ENCODE measurements at places on chromosomes 4 and X. TPM values are rescaled to one million over a fixed set of nuclear protein-coding genes. Genes with fewer than 3 reads are reported as not detected.

DNA sequence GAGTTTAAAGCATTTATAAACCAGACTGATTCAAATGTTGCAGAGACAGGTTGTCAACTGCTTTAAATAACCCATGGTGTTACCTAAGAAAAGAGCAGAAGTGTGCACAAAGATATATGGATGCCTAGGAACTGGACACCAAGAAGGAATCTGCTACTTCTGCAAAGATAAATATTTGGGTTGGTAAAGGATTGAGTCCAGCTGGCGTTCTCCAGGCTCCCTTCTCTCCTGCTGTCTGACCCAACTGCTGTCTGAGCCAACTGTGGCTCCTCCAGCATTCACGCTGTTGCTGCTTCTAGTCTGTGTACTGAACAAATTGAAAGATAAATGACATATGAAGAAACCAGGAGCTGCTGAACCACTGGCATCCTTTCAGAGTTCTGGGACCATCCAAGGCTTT is 1167.8 kb upstream of the PRKX start:
- no peak for DNase-seq
- H3K36me3 ChIP-seq: no peaks in the 10 kb centered on the region
- H3K4me1 ChIP-seq: no peaks in the 10 kb centered on the region
- no peak overlapping the region for H3K27ac ChIP-seq
- H3K4me3 ChIP-seq: no peak overlapping the region
- H3K27me3 ChIP-seq: no peaks in the 10 kb centered on the region

- H3K27ac ChIP-seq: no peak overlapping the region
- H3K4me1 ChIP-seq: no peaks in the 10 kb centered on the region
- no peaks in the 10 kb centered on the region for H3K27me3 ChIP-seq
- DNase-seq: no peak
- no peak overlapping the region for H3K4me3 ChIP-seq
- no peaks in the 10 kb centered on the region for H3K36me3 ChIP-seq
Measured at GRCh38 chr4:153519687-153520086, 53.5 kb downstream of the TMEM131L start.

GRCh38 chr4:147560625-147561024 is 56.6 kb upstream of the TMEM184C start:
- no peaks in the 10 kb centered on the region for H3K27me3 ChIP-seq
- no peak overlapping the region for H3K27ac ChIP-seq
- DNase-seq: no peak
- H3K4me1 ChIP-seq: no peaks in the 10 kb centered on the region
- no peaks in the 10 kb centered on the region for H3K36me3 ChIP-seq

DNA sequence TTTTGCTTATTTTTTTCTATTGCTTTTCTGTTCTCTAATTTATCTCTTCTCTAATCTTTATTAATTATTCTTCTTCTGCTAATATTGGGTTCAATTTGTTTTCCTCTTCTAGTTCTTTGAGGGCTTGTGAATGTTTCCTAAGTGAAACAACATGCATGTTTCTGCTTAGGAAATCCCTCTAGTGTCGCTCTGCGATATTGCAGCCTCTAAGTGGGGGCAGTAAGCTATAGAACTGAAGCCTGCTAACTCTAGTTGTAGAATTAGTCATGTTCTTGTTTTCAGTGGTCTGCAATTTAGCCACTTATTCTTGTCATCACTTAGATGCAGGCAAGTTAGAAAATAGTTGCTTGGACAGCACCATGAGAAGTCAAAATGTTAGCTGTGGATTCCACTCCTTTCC is 222.6 kb downstream of the SPIN4 start:
- H3K4me3 ChIP-seq: no peak overlapping the region
- no peak for DNase-seq
- no peaks in the 10 kb centered on the region for H3K36me3 ChIP-seq
- no peaks in the 10 kb centered on the region for H3K4me1 ChIP-seq
- H3K27ac ChIP-seq: no peak overlapping the region

DNA sequence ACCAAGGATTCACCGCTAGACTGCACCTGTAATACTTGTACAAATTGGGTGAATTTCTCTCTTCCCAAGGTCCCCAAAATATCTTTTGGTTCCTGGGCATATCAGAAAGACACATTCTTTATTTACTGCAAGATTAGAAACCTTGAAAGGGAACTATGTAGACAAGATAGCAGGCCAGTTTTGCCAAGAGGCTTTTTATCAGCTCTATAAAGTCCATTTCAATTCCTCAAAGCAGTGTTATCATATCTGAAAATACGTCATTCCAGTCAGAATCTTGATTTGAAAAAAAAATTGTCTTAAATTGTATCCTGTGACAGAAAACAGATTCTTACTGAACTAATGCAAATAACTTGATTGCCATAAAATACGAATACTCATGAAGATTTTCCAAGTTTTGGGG is 37.0 kb upstream of the NSG1 start:
- H3K4me3 ChIP-seq: no peak overlapping the region
- no peak for DNase-seq
- H3K27me3 ChIP-seq: no peaks in the 10 kb centered on the region
- H3K4me1 ChIP-seq: no peaks in the 10 kb centered on the region

GRCh38 chr4:151462554-151462953 is 53.6 kb downstream of the FHIP1A start:
- H3K27ac ChIP-seq: no peak overlapping the region
- no peak for DNase-seq
- H3K4me1 ChIP-seq: no peaks in the 10 kb centered on the region
- H3K27me3 ChIP-seq: no peaks in the 10 kb centered on the region
- H3K36me3 ChIP-seq: no peaks in the 10 kb centered on the region

Gene GASK1B
- 313 TPM for total RNA-seq

DNA sequence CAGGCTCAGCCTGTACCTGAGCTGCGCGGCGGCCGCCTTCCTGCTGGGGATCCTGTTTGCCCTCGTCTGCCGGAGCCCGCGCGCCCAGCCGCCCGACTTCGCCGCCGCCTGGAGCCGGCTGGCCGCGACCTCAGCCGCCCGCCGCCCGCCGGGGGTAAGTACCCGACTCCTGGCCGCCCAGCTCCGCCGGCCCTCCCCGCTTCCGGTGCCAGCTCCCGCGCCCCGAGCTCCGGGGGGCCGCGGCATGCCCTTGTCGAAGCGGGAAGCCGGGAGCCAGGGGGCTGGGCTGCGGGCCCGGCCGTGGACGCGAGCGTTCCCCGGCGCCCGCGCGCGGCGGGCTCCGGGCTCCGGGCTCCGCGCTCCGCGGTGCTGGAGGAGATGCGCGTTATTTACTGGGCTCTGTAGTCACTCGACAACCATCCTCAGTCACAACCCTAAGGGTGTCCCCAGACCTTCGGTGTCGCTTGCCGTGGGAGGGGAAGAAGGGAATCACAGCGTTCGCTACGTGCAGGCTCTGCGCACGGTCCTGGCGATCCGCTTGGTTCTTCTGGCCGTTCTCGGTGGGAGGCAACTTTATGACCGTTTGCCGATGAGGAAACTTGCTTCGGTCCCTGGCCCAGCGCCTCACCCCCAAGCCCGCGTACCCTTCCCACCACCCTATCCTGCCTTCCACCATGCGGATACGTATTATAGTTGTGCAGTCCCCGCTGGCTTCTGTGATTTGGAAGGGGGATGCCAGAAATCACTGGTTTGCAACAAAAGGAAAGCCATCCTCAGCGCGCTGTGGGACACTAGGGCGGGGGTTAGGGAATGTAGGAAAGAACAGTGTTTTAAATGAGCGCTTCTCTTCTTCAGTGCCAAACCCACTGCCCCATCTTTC is 944 bp downstream of the SNX25 start:
- DNase-seq: peak; percentile 65
- no peaks in the 10 kb centered on the region for H3K27me3 ChIP-seq
- peak overlapping the region; percentile 75 for H3K4me3 ChIP-seq
- no peaks in the 10 kb centered on the region for H3K36me3 ChIP-seq

GRCh38 chrX:55451626-55451989 is 319 bp upstream of the MAGEH1 start:
- no peaks in the 10 kb centered on the region for H3K27me3 ChIP-seq
- no peak for DNase-seq
- H3K36me3 ChIP-seq: no peaks in the 10 kb centered on the region
- no peaks in the 10 kb centered on the region for H3K4me1 ChIP-seq

DNA sequence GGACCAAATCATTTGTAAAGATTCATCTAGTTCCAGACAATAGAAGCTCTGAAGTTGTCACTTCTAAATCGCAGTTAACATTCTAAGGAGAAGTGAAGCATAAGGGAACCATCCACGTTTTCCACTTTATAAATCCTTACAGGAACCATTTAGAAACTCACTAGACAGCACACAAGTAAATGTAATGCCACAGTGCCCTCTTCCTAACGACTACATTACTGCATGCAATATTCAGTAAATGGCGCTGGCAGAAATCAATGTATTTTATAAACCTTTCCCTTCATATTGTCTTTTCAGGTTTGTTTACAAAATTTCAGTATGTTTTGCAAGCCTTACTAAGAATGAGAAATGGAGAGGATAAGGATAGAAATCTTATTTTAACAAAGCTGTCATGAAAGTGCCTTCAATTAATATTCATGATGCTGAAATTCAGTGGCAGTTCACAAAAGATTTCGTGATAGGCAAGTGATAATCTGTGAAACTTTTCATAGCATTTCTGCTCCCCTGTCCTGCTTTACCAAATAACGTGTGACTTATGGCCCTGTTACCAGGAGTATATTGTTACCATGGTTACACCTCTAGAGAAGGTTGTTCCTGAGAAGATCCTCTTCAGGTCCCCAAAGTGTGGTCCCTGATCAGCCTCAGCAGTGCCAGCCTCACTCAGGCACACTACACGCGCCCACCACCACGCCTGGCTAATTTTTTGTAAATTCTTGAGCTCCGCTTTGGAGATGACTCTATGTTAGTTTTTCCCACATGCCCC is 54.2 kb downstream of the TMA16 start:
- no peaks in the 10 kb centered on the region for H3K4me1 ChIP-seq
- peaks cover 1% of the 10 kb centered on the region for H3K36me3 ChIP-seq

DNA sequence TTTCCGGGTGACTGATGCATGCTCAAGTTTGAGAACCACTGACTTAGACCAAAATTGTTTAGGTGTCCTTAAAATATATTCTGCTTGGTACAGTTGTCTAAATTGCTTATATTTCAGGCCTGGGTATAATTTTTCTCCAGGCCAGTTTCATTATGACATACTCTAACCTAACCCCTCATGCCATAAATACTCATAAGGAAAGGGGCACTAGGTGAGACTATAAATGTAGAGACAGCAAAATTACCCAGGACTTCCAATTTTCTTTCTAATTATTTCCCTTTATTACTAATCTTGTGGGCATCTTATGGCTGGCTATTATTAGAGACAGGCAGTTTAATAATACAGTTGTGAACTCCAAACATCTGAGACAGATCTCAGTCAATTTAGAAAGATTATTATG is 150.2 kb downstream of the RRAGB start:
- no peak overlapping the region for H3K4me3 ChIP-seq
- no peaks in the 10 kb centered on the region for H3K36me3 ChIP-seq
- H3K27ac ChIP-seq: no peak overlapping the region
- H3K4me1 ChIP-seq: no peaks in the 10 kb centered on the region

DNA sequence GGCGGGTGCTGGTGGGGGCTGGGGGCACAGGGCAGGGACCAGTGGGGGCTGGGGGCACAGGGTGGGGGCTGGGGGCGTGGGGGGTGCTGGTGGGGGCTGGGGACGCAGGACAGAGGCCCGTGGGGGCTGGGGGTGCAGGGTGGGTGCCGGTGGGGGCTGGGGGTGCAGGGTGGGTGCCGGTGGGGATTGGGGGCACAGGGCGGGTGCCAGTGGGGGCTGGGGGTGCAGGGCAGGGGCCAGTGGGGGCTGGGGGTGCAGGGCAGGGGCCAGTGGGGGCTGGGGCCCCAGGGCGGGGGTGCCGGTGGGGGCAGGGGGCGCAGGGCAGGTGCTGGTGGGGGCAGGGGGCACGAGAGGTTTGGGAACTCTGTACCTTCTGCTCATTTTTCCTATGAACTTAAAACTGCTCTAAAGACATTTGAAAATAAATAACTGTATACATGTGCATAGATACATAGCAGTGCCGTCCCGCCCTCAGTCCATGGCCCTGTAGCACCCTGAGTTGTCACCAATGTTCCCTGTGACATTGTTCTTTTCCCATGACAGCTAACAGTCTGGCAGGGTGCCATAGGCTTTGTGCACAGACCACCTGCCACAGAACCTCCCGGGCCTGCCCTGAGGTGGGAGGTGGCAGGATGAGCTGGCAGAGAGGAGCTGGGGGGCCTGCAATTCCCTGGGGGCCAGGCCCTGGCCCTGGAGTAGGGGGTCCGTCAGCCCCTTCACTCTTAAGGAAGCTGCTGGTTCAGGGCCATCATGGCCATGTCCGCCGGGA is 35.6 kb upstream of the ADRA2C start:
- no peak overlapping the region for H3K27ac ChIP-seq
- no peaks in the 10 kb centered on the region for H3K4me1 ChIP-seq
- peaks cover 13% of the 10 kb centered on the region for H3K27me3 ChIP-seq
- no peak overlapping the region for H3K4me3 ChIP-seq
- H3K36me3 ChIP-seq: no peaks in the 10 kb centered on the region
- no peak for DNase-seq

DNA sequence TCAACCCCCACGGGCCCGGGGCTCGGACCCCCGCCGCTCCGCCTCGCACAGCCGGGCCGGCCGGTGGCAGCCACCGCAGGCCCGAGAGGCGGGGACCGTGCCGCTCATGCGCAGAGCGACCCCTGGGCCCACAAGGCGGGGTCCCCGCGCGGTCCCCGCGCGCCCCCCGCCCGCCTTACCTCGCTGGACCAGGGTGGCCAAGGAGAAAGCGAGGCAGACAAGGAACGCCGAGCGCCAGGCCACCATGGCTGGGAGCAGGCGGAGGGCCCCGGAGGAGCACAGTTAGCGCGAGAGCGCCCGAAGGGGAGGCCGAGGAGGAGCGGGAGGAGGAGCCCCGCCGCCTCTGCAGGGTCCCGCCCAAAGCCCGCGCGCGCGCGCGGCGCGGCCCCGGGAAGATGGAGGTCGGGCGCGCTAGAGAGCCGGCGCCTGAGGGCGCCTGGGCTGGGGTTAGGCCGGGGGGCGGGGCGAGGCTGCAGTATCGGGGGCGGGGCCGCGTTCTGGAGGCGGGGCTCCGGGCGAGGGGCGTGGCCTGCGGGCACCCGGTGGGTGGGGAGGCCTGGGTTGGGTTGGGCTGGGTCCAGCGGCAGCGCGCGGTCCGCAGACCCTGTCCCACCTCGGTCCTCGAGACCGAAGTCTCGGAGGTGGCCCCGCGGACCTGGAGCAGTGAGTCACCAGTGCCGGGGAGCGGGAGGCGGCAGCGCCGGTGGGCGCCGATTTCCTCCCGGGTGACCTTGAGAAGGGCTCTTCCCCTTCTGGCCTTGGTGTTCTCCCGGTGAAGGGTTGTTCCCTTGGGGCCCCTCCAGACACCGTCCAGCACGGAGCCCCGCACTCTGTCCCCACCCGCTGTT is at the start of gene CD99L2:
TSS of gene CD99L2 (minus strand) at position 326 of the 848 bp plus-strand sequence. CDS start at position 246, 80 bp downstream.
- peak; percentile 87 for DNase-seq
- no peaks in the 10 kb centered on the region for H3K27me3 ChIP-seq
- no peak within 1 kb of the TSS for H3K4me3 ChIP-seq
- H3K36me3 ChIP-seq: no peaks in the 10 kb centered on the region

- H3K36me3 ChIP-seq: no peaks in the 10 kb centered on the region
- H3K27ac ChIP-seq: no peak overlapping the region
- DNase-seq: no peak
- H3K27me3 ChIP-seq: peaks cover 6% of the 10 kb centered on the region
Measured at GRCh38 chrX:81168391-81168790, 33.3 kb downstream of the HMGN5 start.

- DNase-seq: no peak
- no peak overlapping the region for H3K27ac ChIP-seq
- no peak overlapping the region for H3K4me3 ChIP-seq
- H3K36me3 ChIP-seq: no peaks in the 10 kb centered on the region
- no peaks in the 10 kb centered on the region for H3K27me3 ChIP-seq
Measured at GRCh38 chr4:113289766-113290165, 240.3 kb downstream of the ANK2 start.

GRCh38 chr4:184188443-184189400 is 29.0 kb downstream of the ENPP6 start:
- H3K4me3 ChIP-seq: no peak overlapping the region
- H3K27me3 ChIP-seq: no peaks in the 10 kb centered on the region
- no peak for DNase-seq
- H3K36me3 ChIP-seq: no peaks in the 10 kb centered on the region
- H3K27ac ChIP-seq: no peak overlapping the region

All from adrenal gland (tissue), 19 donors.